ENCODE measurements at places on chromosomes 5 and 9.

- H3K27me3 ChIP-seq: no peaks in the 10 kb centered on the region
- no peak overlapping the region for H3K27ac ChIP-seq
- H3K36me3 ChIP-seq: peaks cover 53% of the 10 kb centered on the region
- H3K4me1 ChIP-seq: peaks cover 7% of the 10 kb centered on the region
These were observed 755 bp downstream of the DND1 start for GRCh38 chr5:140672455-140673186.

DNA sequence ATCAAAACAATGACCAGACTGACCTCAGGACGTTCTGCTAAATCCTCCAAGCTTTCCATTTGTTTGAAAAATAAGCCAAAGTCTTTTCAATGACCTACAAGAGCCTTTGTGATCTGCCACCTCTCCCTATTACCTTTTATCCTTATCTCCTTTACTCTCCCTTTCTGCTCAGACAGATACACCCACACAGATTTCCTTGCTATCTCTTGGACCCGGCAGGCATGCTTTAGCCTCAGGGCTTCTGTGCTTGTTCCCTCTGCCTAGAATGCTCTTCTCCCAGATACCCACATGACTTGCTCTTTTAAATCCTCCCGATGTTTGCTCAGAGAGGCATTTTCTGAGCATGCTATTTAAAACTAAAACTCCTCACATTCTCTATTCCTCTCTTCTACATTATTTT is 8.9 kb upstream of the ELOVL7 start:
- H3K4me1 ChIP-seq: no peaks in the 10 kb centered on the region
- H3K4me3 ChIP-seq: no peak overlapping the region
- DNase-seq: no peak
- H3K36me3 ChIP-seq: no peaks in the 10 kb centered on the region
- no peaks in the 10 kb centered on the region for H3K27me3 ChIP-seq

GRCh38 chr5:148808864-148809642 is 17.4 kb upstream of the ADRB2 start:
- H3K27ac ChIP-seq: no peak overlapping the region
- peaks cover 5% of the 10 kb centered on the region for H3K4me1 ChIP-seq
- H3K4me3 ChIP-seq: peak overlapping the region; percentile 0

DNA sequence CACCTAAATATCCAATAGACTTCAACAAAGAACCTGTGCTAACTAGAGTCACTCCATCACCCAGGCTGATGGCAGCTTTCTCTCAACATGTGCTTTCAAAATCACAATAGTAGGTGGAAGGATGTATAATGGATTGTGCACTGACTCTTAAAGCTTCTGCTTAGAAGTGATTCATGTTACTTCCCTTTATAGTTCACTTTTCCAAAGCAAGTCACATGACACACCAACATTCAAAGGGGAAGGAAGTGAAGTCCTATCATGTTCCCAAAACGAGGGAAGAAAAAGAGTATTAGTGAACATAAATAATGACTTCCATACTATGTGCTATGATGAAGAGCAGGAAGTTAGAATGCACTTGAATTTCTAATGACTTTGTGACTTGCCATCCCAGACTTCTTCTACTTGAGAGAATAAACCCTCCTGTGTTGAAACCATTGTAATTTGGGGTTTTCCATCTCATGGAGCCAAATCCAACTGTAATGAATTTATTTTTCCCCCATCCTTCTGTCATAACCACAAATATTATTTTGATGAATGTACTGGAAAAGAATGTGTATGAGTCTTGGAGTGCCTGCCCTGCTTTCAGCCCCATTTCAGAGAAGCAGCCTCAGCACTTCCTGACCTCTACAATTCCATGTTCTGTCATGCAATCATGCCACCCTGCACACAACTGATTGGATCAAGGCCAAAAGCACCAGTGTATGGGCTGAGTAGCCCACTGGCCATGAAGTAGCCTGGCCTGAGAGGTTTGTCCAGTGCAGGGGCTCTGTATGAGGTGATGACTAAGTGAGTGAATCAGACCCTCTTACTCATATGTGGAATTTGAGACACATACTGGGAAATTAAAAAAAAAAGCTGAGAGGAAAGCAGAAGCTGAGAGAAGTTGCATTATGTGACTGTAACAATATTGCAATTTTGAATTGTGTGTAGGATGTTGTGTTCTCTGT is 525.9 kb upstream of the CLINT1 start:
- no peaks in the 10 kb centered on the region for H3K36me3 ChIP-seq
- H3K27ac ChIP-seq: no peak overlapping the region
- no peaks in the 10 kb centered on the region for H3K27me3 ChIP-seq
- no peak overlapping the region for H3K4me3 ChIP-seq
- H3K4me1 ChIP-seq: peaks cover 19% of the 10 kb centered on the region

GRCh38 chr9:92711844-92712243 is 41.9 kb upstream of the IPPK start:
- H3K36me3 ChIP-seq: peaks cover 77% of the 10 kb centered on the region
- H3K27me3 ChIP-seq: no peaks in the 10 kb centered on the region
- H3K27ac ChIP-seq: no peak overlapping the region
- DNase-seq: no peak
- H3K4me1 ChIP-seq: no peaks in the 10 kb centered on the region

DNA sequence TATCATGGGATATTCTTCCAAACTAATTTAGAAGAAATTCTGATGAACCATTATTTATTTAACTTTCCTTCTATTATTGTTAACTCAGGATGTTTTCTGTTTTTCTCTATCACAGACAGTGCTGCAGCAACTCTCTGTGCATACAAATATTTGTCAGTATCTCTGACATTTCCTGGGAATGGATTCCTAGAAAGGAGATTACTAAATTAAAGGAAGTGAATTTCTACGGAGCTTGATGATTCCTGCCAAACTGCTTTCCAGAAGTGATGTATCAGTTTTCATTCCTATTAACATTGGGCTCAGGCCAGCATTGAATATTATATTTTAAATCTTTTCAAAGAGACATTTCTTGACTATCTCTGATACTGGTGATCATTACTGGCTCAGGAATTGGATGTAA is 26.0 kb upstream of the MAST4 start:
- no peaks in the 10 kb centered on the region for H3K4me1 ChIP-seq
- H3K4me3 ChIP-seq: no peak overlapping the region
- no peaks in the 10 kb centered on the region for H3K27me3 ChIP-seq
- H3K27ac ChIP-seq: no peak overlapping the region
- no peaks in the 10 kb centered on the region for H3K36me3 ChIP-seq
- DNase-seq: no peak

DNA sequence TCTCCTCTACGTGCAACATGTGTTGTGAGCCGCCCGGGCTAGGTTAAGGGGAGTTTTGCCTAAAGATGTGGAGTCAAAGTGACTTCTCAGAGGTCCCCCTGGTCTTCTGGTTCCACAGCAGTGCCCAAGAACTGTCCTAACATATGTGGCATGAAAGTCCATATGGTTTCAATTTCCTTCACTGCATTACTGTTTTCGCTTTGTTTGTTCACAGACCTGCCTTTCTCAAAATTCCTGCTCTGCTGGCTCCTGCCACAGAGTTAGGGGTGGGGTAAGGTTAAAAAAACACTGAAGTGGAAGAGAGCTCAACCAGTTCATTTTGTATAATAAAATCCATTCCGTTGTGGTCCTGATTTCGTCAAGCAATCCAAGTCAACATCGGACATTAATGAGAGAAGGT is 289.4 kb downstream of the DMAC1 start:
- no peaks in the 10 kb centered on the region for H3K4me1 ChIP-seq
- no peaks in the 10 kb centered on the region for H3K36me3 ChIP-seq
- no peak overlapping the region for H3K4me3 ChIP-seq
- no peak overlapping the region for H3K27ac ChIP-seq
- no peaks in the 10 kb centered on the region for H3K27me3 ChIP-seq
- no peak for DNase-seq

GRCh38 chr9:19033015-19033414 is at the start of gene SAXO1:
Gene SAXO1 (minus strand): TSS chr9:19033209. CDS start chr9:19032908, 301 bp downstream.
- no peak within 1 kb of the TSS for H3K4me3 ChIP-seq
- H3K27ac ChIP-seq: no peak within 1 kb of the TSS
- DNase-seq: no peak

DNA sequence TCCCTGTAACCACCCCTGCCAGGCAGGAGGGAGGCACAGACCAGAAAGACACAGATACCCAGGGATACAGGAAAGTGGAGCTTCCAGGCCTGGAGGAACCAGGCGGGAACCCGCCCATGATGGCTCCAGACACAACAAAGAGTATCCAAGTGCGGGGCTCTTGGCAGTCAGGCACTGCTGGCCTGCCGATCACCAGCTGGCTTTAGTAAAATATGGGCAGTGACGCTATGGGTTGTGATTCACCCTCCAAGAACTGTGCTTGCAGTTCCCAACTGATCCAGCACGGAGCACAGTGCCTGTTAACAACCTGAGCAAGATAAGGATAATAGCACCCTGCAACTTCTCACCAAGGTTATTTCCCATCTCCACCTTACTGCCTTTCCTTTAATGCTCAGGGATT is 463.3 kb downstream of the IRX1 start:
- no peak for DNase-seq
- no peak overlapping the region for H3K4me3 ChIP-seq
- no peaks in the 10 kb centered on the region for H3K27me3 ChIP-seq
- H3K27ac ChIP-seq: no peak overlapping the region

GRCh38 chr9:34624475-34625185 is 4.2 kb downstream of the ARID3C start:
- H3K36me3 ChIP-seq: no peaks in the 10 kb centered on the region
- H3K4me1 ChIP-seq: peaks cover 37% of the 10 kb centered on the region
- peaks cover 75% of the 10 kb centered on the region for H3K27me3 ChIP-seq
- DNase-seq: no peak
- no peak overlapping the region for H3K4me3 ChIP-seq
- no peak overlapping the region for H3K27ac ChIP-seq

DNA sequence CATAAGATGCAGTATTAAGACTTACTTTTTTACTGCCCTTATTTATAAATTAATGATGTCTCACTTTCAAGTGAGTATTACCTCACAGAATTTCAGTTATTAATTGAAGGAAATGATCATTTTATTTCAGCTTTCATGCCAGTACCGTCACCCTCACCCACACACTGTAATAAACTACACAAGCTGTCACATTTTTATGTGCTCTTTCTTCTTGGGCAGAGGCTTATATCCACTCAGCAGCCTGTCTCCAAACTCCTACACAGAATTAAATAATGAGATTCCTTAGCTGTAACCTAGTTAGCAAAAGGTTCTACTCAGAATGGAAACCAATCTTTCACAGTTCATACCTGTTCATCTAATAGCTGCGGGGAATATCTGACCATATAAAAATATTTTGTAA is 1915.8 kb upstream of the CDH6 start:
- no peak for DNase-seq
- no peak overlapping the region for H3K27ac ChIP-seq
- H3K4me3 ChIP-seq: no peak overlapping the region
- no peaks in the 10 kb centered on the region for H3K27me3 ChIP-seq

GRCh38 chr5:76691467-76692273 is 24.3 kb upstream of the F2R start:
- no peaks in the 10 kb centered on the region for H3K27me3 ChIP-seq
- no peaks in the 10 kb centered on the region for H3K4me1 ChIP-seq
- no peaks in the 10 kb centered on the region for H3K36me3 ChIP-seq
- no peak overlapping the region for H3K4me3 ChIP-seq

DNA sequence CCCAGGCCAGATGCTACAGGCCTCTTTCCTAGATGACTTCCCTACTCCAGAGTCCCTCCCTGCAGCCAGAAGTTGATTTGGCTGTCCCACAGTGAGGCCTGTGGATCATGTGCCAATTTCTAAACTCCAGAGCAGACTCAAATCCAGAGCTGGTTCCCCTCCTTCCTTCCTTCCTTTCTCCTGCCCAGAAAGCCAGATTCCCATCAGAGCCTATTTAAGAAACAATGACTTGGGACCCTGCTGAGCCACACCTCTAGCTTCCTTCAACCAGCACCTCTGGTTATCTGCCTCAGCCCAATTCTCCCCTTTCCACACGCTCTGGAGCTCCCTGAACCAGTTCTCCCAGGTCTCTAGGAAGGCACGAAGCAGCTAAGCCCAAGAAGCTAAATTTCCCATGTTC is 7.2 kb downstream of the FAM219A start:
- DNase-seq: no peak
- no peak overlapping the region for H3K4me3 ChIP-seq
- peaks cover 20% of the 10 kb centered on the region for H3K4me1 ChIP-seq
- no peaks in the 10 kb centered on the region for H3K27me3 ChIP-seq

GRCh38 chr9:7974335-7974960 is 174.9 kb upstream of the DMAC1 start:
- no peaks in the 10 kb centered on the region for H3K27me3 ChIP-seq
- H3K4me1 ChIP-seq: no peaks in the 10 kb centered on the region
- no peak for DNase-seq
- H3K4me3 ChIP-seq: no peak overlapping the region
- no peaks in the 10 kb centered on the region for H3K36me3 ChIP-seq
- H3K27ac ChIP-seq: no peak overlapping the region

- peak overlapping the region; percentile 99 for H3K27ac ChIP-seq
- H3K4me1 ChIP-seq: no peaks in the 10 kb centered on the region
- no peaks in the 10 kb centered on the region for H3K27me3 ChIP-seq
These were observed 1.3 kb downstream of the ARSB start for GRCh38 chr5:78983601-78984438.

DNA sequence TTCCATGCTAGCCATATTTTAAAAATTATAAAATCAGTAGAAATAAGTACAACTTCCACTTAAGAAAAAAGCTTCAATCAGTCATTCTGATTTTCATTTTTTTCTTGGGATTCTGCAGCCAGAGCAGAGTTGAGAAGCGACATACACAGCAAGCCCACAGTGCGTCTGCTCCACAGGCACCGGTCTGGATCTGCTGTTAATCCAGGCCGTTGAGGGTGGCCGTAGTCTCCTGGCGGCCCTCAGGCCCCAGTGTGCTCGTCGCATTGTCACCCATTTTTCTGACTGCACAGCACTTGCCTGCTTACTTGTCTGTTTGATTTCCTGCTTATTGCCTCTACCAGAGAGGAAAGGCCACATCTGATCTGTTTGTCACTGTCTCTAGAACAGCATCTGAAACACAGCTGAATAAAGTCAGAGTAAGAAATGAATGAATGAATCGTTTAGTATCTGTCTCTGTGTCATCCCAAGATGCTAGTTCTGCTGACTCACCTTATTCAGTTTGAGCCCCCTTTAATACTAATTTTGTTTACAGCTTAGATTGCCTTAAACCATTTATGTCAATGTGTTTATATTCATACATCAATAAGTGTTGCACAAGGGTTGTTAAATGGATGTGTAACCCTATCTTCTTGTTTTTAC is 11.6 kb upstream of the ASPN start:
- no peaks in the 10 kb centered on the region for H3K27me3 ChIP-seq
- H3K4me1 ChIP-seq: peaks cover 12% of the 10 kb centered on the region
- no peak overlapping the region for H3K4me3 ChIP-seq
- no peak for DNase-seq
- no peak overlapping the region for H3K27ac ChIP-seq

- peaks cover 23% of the 10 kb centered on the region for H3K27me3 ChIP-seq
- no peak overlapping the region for H3K27ac ChIP-seq
- H3K4me3 ChIP-seq: no peak overlapping the region
These were observed 5.4 kb upstream of the LCN15 start for GRCh38 chr9:136769710-136770191.

- no peak for DNase-seq
- H3K27me3 ChIP-seq: no peaks in the 10 kb centered on the region
- H3K4me3 ChIP-seq: no peak overlapping the region
- H3K27ac ChIP-seq: no peak overlapping the region
- no peaks in the 10 kb centered on the region for H3K36me3 ChIP-seq
- H3K4me1 ChIP-seq: no peaks in the 10 kb centered on the region
These were observed 56.6 kb downstream of the CFAP90 start for GRCh38 chr5:7794311-7794710.

- no peaks in the 10 kb centered on the region for H3K4me1 ChIP-seq
- DNase-seq: no peak
- H3K27ac ChIP-seq: no peak overlapping the region
- H3K36me3 ChIP-seq: no peaks in the 10 kb centered on the region
- no peak overlapping the region for H3K4me3 ChIP-seq
These were observed 6.3 kb upstream of the IL3 start for GRCh38 chr5:132054031-132054696.

- H3K4me3 ChIP-seq: no peak overlapping the region
- H3K4me1 ChIP-seq: no peaks in the 10 kb centered on the region
- no peaks in the 10 kb centered on the region for H3K27me3 ChIP-seq
These were observed 80.6 kb upstream of the MEGF10 start for GRCh38 chr5:127210042-127210441.

Data from sigmoid colon (tissue), 7 donors.